NCI-H187 (cell line): ENCODE measurements at places on chromosomes 6 and 20.

- no peak for DNase-seq
These were observed 236.0 kb upstream of the TENT5A start for GRCh38 chr6:81988446-81988845.

DNA sequence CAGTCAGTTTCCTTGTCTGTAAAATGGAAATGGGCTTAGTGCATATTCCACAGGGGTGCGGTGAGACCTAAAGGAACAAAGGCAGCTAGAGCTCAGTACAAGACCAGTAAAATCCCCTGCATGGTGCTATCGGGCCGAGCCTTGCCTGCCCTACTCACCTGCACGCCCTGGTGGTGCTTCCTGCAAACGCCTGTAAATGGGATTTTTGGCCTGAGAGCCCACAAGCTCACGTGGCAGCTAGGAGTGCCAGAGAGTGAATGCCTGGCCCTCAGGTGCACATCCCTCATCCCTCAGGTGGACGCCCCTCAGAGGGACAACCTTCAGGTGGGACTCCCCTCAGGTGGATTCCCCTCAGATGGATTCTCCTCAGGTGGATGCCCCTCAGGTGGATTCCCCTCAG lies 48.0 kb upstream of the VSX1 start:
- DNase-seq = no peak

GRCh38 chr6:137424251-137424650 lies 69.9 kb downstream of the OLIG3 start:
- DNase-seq = no peak

- DNase-seq = no peak
These were observed 234.7 kb downstream of the BTBD9 start for GRCh38 chr6:38404900-38405556.

DNA sequence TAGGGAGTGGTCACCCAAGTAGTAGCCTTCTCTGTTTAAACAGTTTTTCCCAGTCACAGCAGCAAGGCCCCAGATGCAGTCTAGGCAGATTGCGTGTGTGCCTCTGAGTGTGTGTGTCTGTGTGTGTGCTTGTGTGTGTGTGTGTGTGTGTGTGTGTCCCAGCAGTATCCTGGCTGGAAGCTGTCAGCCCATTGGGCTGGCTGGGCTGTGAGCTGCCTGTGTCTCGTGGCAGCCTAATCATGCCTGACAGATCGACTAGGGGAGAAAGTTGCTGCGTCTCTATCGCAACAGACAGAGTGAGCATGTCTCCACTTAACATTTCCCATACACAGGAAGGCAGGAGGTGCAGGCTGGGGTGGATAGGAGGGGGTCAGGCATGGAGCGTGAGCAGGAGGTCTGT lies 42.9 kb upstream of the LRFN2 start:
- no peak for DNase-seq

GRCh38 chr6:69650703-69651102 lies 146.1 kb downstream of the LMBRD1 start:
- DNase-seq = no peak

GRCh38 chr6:68718385-68719073 lies 83.4 kb downstream of the ADGRB3 start:
- DNase-seq = no peak

DNA sequence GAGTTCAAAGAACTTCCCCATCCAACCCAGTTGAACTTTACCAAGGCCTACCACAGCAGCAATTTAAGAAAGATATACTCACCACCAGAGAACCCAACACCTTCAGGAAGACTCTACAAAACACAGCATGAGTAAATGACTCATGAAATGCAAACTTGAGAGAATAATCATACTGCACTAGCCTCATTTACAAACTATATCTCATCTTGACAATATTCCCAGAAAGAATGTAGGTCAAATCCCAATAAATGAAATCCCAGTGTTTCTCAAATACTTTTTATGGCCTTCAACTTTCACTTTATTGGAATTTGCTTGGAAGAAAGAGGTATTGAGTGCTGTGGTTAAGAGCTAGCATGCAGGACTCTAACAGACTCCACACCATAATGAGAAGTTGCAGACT lies 60.0 kb downstream of the FYN start:
- no peak for DNase-seq

DNA sequence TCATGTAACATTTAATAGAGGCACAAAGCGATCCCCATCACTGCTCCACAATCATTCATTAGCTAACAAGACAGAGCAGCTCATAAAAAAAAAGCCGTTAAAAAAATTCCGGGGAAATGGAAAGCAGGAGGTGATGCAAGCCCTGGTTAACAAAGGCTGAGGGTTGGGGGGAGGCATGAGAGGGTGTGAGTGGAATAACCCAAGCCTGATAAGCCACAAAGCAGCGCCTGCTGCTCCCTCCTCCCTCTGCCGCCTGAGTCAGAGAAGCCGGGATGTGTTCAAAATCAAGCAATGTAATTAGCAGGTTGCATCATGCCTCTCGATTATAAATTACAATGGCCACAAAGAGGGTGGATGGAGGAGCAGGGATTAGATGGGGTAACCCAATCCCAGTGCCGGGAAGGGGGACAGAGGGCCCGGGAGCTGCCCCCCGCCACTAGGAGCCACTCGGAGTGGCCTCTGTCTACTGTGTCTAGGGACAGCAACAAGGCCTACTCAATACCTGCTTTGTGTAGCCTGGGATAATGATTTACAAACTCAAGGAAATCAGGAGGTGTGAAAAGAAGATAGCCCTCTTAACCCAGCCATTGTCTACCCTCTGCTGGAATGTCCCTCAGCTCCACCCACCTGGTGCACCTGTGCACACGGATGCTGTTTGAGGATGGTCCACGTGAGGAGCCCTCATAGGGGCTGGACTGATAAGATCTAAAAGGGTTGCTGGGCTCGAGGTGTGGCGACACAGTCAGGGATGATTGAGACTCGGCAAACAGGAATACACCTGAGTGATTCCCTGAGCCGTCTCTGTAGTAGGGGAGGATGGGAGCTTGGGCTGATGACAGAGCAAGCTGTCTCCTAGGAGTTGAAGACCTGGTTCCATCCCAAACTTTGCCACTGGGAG lies 156.9 kb downstream of the VEGFA start:
- peak; percentile 30 for DNase-seq

DNA sequence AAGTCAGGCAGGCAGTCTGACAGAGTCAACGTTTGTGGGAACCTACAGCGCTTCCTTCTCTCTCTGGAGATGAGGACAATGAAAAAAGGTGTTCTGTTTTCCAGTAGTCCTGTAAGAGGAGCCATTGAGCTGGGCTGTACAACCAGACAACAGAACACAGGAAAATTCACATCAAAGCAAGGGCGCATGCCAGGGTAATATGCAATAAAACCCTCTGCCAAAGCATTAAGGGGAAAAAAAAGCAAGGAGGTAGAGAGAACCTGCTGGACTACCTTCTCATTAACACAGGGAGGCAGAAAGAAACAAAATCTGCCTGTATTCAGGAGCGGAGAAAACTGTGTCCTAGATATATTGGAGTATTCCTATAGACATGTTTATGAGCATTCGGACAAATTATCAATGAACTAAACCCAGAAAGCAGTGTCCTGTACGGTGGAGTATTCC lies 1.3 kb downstream of the RNF24 start:
- peak; percentile 63 for DNase-seq

DNA sequence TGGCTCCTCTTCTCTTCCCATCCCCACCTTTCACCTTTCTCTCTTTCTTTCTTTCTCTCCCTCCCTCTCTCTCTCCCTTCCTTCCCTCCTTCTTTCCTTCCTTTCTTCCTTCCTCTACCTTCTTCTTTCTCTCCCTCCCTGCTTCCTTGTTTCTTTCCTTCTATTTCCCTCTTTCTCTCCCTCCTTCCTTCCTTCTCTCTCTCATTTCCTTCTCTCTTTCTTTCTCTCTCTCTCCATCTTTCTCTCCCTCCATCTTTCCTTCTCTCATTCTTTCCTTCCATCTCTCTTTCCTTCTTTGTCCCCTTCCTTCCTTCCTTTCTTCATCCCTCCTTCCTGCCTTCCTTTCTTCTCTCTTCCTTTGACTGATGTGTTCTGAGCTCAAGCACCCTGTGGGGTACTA lies 1467.0 kb upstream of the DEFB115 start:
- DNase-seq = no peak

DNA sequence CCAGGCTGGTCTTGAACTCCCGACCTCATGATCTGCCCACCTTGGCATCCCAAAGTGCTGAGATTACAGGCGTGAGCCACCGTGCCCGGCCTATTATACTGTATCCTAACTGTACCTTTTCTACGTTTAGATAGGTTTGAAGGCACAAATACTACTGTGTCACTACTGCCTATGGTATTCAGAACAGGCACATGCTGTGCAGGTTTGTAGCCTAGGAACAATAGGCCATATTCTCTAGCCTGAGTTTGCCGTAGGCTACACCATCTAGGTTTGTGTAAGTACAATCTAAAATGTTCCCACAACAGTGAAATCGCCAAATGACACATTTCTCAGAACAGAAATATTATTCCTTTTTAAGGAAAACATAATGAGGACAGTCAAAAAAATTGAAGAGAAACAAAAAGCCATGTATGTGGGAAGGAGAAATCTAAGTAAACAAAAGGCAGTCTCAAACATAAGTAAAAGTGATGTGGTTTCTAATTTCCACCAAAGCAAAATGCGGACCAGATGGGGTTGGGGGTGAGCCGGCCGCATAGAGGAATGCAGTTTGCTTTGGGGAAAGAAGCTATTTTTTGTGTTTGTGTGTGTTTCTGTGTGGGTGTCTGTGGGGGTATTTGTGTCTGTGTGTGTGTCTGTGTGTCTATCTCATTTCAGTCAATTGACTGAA lies 192.6 kb upstream of the SALL4 start:
- DNase-seq = no peak

GRCh38 chr6:64037427-64037826 lies 401.8 kb downstream of the PHF3 start:
- no peak for DNase-seq

DNA sequence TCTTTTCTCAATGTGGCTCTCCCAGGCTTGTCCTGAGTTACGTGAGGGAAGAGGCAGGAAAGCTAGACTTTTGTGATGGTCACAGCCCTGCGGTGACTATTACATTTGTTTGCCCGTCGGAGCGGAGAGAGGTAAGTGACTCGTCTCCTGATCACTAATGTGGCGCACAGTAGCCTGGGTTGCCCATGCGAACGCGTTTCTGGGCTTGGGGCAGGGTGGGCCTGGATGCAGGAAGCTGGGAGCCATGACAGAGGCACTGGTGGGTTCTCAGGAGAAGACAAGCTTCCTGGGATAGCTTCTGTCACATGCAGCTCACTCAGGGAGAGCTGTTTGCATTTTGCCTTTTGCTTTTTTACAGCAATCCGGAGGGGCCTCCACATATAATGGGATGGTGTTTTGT lies 60.6 kb downstream of the IGF2R start:
- no peak for DNase-seq

- no peak for DNase-seq
These were observed 15.2 kb downstream of the VNN2 start for GRCh38 chr6:132742495-132742894.

GRCh38 chr6:7916959-7917358 lies 6.4 kb upstream of the TXNDC5 start:
- no peak for DNase-seq

DNA sequence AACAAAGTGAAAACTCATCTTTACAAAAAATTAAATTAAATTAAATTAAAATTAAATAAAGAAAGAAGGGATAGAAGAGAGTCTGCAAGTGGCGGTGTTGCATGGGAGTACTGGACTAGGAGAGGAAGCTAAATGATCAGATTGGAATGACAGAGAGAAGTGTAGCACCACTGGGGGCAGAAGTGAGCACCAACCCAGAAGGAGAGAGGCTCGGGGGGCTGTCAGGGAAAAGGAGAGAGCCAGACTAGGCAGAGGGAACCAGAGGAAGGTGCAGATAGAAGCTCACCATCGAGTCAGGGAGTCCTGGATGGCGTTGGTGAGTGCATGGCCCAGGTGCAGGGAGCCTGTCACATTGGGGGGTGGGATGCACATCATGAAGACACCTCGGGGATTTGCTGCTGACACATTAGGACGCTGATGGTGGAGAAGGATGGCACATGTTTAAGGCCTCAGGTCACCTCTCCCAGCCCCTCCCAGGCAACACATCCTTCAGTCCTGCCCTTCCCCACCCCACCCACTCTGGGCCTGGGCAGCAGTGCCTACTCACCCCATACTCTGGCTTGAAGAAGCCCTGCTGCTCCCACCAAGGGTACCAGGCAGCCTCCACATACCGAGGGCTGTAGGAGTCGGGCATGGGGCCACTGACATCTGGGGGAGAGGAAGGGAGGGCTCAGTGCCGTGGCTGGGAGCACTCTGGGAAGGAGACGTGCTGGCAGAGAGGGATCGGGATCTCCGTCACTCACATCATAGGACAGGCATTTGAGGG lies 4.0 kb downstream of the VARS1 start:
- DNase-seq = no peak

DNA sequence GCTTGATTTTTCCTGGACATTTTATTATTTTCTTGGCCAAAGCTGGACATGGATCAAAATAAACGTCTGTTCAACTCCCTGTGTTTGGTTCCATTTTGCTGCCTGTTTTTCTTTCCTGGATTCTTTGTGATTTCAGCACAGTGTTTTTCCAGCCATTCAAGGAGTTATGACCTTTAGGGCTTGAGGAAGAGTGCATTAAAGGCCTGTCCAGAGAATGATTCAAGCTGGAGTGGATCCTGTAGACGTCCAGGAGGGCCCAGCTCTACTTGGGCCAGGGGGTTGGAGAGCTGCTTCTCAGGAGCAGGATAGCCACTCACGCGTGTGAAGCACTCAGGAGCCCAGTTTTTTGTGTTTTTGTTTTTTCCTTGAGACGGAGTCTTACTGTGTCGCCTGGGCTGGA lies 56.5 kb upstream of the IER3 start:
- no peak for DNase-seq

- peak; percentile 31 for DNase-seq
These were observed 3.7 kb upstream of the FASTKD5 start for GRCh38 chr20:3163099-3164042.

DNA sequence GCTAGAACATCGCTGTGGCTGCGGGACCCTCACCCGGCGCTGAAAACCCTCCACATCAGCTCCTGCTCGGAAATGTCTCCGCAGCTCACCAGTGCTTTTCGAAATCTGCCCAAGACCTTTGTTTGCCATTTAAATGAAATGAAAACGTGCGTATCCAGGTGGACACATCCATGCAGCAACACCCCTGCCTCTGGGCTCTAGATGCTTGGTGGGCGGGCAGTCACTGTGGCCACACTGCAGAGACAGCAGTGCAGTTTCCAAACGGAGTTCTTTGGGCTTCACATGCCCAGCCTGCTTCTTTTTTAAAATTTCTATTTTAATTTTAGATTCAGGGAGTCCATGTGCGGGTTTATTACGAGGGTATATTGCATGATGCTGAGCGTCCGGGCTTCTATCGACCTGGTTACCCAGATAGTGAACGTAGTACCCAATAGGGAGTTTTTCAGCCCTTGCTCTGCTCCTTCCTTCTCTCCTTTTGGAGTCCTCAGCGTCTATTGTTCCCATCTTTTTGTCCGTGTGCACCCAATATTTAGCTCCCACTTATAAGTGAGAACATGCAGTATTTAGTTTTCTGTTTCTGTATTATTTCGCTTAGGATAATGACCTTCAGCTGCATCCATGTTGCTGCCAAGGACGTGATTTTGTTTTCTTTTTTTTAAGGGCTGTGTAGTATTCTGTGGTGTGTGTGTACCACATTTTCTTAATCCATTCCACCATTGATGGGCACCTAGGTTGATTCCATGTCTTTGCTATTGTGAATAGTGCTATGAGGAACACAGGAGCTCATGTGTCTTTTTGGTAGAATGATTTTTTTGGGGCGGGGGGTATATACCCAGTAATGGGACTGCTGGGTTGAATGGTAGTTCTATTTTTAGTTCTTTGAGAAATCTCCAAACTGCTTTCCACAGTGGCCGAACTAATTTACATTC lies 4.8 kb upstream of the TUBB2B start:
- peak; percentile 74 for DNase-seq

- DNase-seq = no peak
These were observed 23.6 kb downstream of the BMP6 start for GRCh38 chr6:7749478-7749877.

GRCh38 chr6:43915208-43915869 lies 145.3 kb downstream of the VEGFA start:
- DNase-seq = no peak
